ENCODE measurements at places on chromosomes 5 and 9.

GRCh38 chr9:99720455-99721050 lies 101.1 kb upstream of the NR4A3 start:
- DNase-seq, result no peak

DNA sequence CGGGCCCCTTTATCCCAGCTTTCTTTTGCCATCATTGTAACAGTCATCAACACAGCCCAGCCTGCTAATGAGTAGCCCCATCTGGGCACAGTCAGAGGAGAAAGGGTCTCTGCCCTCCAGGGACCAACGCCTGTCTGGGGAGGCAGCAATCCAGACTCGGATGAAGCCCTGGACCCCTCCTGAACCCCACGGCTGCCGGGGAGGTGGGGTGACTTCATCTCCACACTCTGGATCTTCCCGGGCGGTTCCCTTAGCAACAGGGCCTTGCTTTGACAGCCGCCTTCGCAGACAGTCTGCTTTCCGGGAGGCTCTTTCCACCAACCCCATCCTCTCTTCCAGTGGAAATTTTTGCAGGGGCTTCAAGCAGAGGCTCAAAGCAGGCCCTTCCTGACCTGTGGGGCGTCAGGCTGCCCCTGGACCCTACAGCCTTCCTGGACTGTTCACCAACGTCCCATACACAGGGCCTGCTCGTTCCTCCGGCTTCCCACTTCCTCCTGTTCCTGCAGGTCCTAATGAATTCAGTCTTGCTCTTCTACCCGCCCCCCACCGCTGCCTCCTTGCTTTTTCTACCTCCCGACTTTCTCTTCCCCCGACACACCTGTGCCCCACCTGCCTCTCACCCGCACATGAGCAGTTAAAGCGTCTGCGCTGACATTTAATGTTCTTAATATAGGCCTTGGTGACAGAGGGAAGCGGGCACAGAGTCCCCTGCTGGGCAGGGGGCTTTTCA lies 161.7 kb upstream of the MVB12B start:
- DNase-seq, result no peak

DNA sequence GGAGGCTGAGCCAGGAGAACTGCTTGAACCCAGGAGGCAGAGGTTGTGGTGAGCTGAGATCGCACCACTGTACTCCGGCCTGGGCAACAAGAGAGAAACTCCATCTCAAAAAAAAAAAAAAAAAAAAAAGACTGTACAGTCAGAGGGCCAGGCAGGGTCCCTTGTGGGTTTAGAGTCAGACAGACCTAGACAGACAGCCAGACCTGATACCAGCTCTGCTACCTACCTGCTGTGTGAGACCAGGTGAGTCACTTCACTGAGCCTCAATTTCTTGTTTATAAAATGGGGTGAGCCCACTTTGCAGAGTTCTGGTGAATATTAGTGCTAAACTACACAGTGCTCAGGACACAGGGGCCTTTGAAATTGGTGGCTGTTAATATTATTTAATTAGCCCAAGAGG lies 19.7 kb downstream of the TRIM14 start:
- DNase-seq, result no peak

DNA sequence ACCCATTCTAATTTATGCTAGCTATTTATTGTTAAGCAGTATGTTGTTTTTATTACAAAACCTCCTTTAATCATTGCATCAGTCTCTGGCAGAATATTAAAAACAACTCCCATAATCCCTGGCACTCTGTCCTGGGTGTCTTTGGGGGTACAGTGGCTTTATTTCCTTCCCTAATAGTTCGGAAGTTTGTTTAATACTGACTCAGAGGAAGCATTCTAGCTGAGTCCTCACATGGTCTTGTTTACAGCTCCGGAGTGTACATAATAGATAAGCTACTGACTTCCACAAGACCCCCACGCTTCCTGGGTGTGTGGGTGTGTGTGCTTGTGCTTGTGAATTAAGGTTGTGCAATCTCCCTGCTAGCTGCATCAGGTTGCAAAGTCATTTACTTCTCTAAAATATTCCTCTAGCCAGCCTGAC lies 149.8 kb upstream of the CDKN2B start:
- no peak for DNase-seq

DNA sequence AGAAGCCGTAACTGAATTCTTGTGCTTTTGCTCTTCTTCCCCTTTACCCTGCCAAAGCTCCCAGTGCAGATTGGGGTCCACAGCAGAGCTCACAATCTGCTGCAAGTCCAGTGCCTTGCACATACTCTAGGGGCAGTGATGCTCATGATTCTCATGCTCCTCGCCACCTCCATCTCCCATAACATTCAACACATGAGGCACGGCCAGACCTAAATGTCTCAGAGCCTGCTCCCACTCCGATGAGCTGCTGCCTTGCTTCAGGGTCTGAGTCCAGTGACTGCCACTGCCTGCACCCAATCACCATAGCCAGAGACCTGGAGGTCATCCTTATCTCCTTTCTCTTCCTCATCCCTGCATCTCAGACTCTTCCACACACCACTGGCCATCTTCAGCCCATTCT lies 10.5 kb downstream of the CSF1R start:
- no peak for DNase-seq

- DNase-seq, result no peak
Observed at GRCh38 chr5:2383698-2384065, 367.8 kb downstream of the IRX2 start.

DNA sequence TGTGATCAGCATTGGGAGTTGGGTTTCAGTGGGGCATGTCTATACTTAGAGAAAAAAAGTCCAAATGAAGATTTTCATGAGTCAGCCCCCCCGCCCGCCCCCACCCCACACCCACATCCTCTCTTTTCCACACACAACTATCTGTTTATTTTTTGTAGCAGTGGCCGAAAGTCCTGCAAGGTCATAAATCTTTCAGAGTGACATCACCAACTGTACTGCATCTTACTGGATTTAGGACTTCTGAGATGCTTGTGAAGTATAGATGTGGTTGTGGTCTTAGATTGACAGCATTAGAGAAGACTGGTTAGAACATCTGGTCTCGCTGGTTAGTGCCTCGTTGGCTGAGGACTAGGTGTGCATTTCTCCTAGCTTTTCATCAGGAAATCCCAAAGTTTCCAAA lies 7.3 kb upstream of the ROPN1L start:
- DNase-seq, result no peak

DNA sequence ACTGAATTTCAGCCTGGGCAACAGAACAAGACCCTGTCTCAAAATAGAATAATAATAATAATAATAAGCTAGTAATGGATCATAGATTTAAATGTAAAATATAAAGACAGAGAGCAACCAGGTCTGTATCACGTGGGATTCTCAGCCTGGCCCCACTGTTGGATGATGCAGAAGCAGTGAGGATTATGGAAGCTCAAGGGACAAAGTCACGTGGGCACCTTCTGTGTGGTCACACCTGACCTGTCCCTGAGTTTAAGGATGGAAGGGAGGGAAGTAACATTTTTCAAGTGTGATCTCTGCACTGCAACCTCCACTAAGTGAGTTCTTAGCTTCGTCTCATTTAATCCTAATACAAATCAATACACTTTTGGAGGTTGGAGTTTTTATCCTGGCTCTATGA lies 212.5 kb upstream of the IER5L start:
- DNase-seq, result no peak

GRCh38 chr5:31235381-31235780 lies 41.9 kb downstream of the CDH6 start:
- DNase-seq, result no peak

Measured in anterior cingulate cortex (tissue), 58 donors.